Erythroblast (primary cell): ENCODE measurements at places on chromosomes 2 and 18.

- no peak for DNase-seq
Observed at GRCh38 chr2:100936972-100937542, 65.0 kb upstream of the RPL31 start.

- no peak for DNase-seq
Observed at GRCh38 chr18:3260995-3261372, 949 bp upstream of the MYL12B start.

GRCh38 chr18:21747764-21748693 is 7.4 kb downstream of the MIB1 start:
- no peak for DNase-seq

DNA sequence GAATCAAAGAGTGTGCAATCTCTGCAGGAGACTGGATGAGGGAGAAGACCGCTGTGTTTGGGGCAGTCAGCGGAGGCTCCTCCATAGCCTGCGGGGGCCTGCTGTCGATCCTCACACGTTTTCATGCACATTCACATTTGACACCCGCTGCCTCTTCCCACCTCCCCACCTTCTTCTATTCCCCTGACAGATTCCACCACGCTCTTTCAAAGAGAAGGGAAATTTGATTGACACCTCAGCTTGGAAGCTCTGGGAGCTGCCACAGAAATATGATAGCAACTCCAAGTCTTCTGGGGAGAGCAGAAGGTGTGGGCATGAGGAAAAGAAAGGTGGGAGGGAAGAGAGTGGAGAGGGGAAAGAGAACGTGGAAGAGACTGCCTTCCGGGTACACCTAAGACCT is 87.5 kb downstream of the BOD1L2 start:
- DNase-seq, result no peak

DNA sequence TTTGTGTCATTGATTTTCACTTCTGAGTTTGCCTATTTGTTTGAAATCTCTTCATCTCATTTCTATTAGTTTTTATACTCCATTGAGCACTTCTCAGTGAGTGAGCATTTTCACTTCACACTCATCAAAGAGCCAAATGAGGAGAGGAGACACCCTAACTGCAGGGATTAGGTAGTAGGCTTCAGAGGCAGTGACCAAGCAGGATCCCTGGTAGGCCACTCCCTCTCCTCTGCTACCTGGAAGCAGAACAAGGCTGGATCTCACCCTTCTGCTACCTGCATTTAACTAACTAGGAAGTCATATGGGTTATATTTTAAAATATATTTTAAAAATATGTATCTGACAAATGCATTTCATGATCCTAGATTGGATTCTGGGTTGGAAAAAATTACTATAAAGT is 52.7 kb downstream of the SEMA4F start:
- no peak for DNase-seq

GRCh38 chr2:43070676-43071502 is 155.5 kb downstream of the ZFP36L2 start:
- no peak for DNase-seq

DNA sequence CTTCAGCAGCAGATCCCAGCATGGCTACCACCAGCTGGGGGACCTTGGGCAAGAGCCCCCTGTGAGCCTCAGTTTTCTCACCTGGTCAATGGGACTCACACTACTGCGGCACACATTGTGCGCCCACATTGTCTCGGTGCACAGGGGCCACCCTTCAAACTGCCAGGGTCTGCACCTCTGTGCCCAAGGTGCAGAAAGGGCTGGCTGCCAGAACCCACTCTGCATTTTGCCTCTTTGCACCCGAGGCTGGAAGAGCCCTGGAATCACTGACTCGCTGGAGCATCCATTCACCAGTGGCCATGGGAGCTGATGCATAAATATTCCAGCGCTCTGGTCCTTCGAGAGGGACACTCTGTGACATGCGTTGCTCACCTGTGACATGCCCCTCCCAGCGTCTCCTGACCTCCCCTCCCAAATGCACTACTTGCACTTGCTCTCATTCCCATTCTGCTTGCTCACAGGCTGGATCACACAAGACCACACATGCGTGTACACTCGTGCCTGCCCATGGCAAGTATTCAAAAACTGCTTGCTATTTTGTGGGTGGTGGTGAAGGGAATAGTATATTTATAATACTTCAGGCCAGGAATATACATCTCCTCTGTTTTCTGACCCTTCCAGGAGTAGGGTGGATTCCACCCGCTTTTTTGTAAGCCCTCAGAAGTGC is 18.8 kb upstream of the C1QL2 start:
- no peak for DNase-seq

- DNase-seq, result no peak
Observed at GRCh38 chr2:127649100-127649611, 3.2 kb downstream of the GPR17 start.

GRCh38 chr2:238523158-238524110 is 96.7 kb downstream of the ASB1 start:
- DNase-seq, result no peak

GRCh38 chr18:79902640-79903039 is 48.8 kb downstream of the SLC66A2 start:
- DNase-seq, result no peak

DNA sequence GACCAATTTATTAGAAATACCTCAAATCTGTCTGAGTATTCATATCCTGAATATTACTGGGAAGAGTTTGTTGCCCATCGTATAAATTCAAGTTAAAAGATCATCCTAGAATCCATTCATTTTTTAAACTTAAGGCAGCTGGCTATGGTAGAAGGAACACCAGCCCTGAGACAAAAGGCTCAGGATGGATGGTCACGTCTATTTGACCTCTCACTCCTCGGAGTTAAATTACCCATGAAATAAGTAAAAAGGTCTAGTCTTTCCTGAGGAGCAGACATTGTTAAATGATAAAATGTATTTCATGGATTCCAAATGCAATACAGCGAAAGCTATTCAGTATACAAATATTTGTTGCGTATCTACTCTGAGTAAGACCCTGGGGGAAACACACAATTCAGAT is 826.0 kb upstream of the LRATD1 start:
- DNase-seq, result no peak

- no peak for DNase-seq
Observed at GRCh38 chr2:14722904-14723570, 90.5 kb downstream of the LRATD1 start.

DNA sequence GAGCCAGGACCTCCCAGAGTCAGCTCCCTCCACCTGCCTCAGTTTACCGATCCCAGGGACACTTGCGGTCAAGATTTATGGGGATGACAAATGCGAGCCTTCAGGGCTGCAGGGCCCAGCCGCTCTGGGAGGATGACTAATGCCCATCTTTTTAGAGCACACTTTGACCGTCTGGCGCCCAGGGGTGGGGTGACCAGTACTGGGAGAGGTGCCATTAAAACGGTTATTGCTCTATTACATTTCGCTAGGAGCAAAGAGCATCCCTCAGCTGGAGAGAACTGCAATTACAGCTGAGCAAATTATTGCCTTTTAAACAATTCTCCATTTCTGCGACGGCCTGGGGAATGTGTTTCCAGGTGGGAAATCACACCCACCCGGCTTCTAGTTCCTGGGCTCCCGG is 42.6 kb upstream of the HPCAL1 start:
- no peak for DNase-seq

- no peak for DNase-seq
Observed at GRCh38 chr2:162061021-162061420, 13.0 kb downstream of the DPP4 start.

DNA sequence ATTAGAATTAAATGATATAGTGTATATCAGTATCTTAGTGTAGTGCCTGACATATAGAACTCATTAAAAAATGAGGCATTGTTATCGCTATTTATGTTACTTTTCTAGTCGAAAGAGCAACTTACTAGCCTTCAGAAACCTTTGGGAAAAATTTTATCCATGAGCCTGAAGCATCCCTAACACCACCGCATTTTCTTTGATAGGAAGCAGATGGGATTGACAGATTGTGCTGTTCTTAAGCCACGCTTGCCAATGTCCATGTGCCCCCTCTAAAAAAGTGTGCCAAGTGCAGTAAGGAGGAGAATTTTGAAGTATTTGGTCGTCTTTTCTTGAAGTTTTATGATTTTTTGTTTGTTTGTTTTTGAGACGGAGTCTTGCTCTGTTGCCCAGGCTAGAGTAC is 29.1 kb downstream of the PPM1B start:
- DNase-seq, result no peak

GRCh38 chr2:96156926-96157648 is 11.8 kb upstream of the DUSP2 start:
- DNase-seq, result no peak

DNA sequence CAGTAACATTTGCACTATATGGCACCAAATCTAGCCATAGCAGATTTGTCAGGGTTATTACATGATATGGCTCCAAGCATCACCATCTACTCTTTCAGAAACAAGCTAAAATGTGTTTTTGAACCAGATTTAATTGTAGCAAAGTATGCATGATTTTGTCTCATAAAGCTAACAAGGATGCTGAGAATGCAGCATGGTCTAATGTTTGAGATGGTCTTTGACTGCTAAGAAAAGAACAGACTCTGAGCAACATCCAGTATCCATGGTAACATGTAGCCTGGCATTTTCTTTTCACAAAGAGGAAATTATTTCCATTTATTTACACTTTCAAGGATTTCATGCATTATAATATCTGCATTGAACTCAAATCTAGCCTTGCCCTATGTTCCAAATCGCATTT is 206.5 kb downstream of the PDE1A start:
- no peak for DNase-seq

DNA sequence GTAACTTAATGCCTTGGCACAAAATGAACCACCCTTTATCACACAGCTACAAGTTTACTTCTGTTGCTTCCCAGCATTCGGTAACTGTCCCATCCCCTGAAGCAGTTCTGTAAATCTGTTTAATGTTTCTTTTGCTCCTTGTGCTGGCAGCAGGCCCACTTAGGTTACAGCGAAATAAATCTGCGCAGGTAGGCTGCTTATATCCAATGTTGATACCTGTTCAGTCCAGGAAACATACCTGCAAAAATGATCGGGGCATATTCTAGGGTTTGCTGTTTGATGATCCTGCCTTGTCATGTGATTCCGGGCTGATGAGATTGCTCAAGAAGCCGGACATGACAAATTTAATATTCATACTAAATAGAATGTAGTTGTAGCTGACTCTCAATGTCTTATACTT is 23.3 kb downstream of the PELI1 start:
- no peak for DNase-seq

- DNase-seq, result peak; percentile 68
Observed at GRCh38 chr2:20617892-20618467, 32.9 kb downstream of the HS1BP3 start.

DNA sequence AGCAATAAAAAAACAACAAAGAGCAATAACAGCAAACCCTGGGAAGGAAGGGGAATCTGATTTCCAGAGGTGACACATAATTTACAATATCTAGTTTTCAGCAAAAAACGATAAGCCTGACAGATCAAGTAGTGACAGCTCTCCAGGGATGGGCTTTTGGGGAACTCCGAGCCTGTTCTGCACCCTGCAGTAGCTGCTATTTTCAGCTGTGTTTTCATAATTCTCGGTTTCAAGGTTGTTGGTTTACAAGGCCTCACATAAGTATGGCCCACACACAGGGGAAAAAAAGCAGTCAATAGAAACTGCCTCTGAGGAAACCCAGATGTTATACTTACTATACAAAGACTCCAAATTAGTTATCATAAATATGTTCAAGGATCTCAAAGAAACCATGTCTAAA is 67.7 kb upstream of the CTLA4 start:
- no peak for DNase-seq

DNA sequence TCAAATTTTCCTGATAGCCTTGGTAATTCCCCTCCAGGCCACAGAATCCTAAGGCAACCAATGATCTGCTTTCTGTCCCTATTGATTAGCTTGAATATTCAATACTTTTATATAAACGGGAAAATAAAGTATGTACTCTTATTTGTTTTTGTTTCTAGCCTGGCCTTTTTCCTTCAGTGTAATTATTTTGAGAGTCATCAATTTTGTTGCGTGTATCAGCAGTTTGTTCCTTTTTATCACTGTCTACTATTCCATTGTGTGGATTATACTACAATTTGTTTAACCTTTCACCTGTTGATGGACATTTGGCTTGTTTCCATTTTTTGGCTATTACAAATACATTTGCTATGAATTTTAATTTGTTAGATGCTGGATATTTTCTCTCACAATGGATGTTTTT is 39.2 kb upstream of the LRRC30 start:
- no peak for DNase-seq

- DNase-seq, result no peak
Observed at GRCh38 chr2:68946117-68946516, 6.6 kb downstream of the GKN2 start.

- DNase-seq, result no peak
Observed at GRCh38 chr2:185274718-185275484, 463.7 kb upstream of the FSIP2 start.

GRCh38 chr2:176793792-176794191 is 418.8 kb upstream of the HNRNPA3 start:
- DNase-seq, result no peak

GRCh38 chr2:156189584-156189983 is 142.9 kb downstream of the NR4A2 start:
- DNase-seq, result no peak

- no peak for DNase-seq
Observed at GRCh38 chr2:174343343-174343622, 8.5 kb downstream of the SP9 start.

DNA sequence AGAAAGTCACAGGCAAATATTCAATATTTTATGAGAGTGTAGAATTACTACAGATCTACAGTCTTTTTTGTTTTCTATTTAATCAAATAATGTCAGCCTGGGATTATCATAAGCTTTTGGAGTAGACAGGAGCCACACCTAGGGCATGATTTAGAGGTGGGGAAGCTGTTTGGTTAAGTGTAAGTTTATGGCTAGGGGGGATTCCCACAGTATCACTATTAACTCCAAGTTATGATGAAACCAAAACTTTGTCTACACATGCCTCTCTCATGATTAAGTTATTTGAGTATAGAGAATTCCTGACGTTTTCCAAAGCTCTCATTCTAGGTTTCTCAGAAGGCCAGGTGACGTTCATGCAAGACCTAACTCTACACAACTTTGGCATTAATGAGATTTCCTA is 2.1 kb downstream of the SERPINB10 start:
- no peak for DNase-seq

DNA sequence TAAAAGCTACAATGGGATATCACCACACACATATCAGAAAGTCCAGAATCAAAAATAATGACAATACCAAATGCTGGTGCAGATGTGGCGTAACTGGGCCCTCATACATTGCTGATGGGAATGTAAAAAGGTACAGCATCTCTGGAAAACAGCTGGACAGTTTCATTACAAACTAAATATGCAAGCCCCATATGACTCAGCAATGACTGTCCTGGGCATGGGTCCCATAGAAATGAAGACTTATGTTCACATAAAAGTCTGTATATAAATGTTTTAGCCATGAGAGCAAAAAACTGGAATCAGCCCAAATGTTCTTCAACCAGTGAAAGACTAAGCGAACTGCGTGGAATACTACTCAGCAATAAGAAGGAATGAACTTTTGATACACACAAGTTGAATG is 56.7 kb downstream of the ALPK2 start:
- no peak for DNase-seq

- DNase-seq, result no peak
Observed at GRCh38 chr2:137764646-137765045, 199.6 kb upstream of the HNMT start.
